ENCODE measurements at places on chromosomes 11 and 22. TPM values are rescaled to one million over a fixed set of nuclear protein-coding genes. Genes with fewer than 3 reads are reported as not detected.

GRCh38 chr11:70365544-70365927 is 32.8 kb upstream of the CTTN start:
- no peak for DNase-seq

GRCh38 chr11:127492029-127492428 is 491.5 kb upstream of the KIRREL3 start:
- DNase-seq: no peak

Gene CCDC87
- total RNA-seq: 1.2 TPM

- no peak for DNase-seq
Observed at GRCh38 chr11:13384908-13385640, 77.9 kb downstream of the BTBD10 start.

- no peak for DNase-seq
Observed at GRCh38 chr11:59062602-59063529, 23.2 kb upstream of the GLYATL1B start.
